ENCODE measurements at places on chromosomes 13 and 19. TPM values are rescaled to one million over a fixed set of nuclear protein-coding genes. Genes with fewer than 3 reads are reported as not detected.

SMIM24 gene
- not detected for total RNA-seq

MYH14 gene
- total RNA-seq, result 0.13 TPM

KCNRG gene
- total RNA-seq, result 5.1 TPM

ZNF730 gene
- 0.26 TPM for total RNA-seq

ZSCAN5C gene
- total RNA-seq, result not detected

CD209 gene
- not detected for total RNA-seq

ZFR2 gene
- not detected for total RNA-seq

All from smooth muscle cell of the pulmonary artery (primary cell).